ENCODE measurements at places on chromosomes 3 and 15.

GRCh38 chr15:67979281-67979680 is 74.8 kb upstream of the PIAS1 start:
- no peak for DNase-seq

GRCh38 chr3:47890828-47891612 is 88.1 kb downstream of the DHX30 start:
- no peak for DNase-seq

- DNase-seq = no peak
Measured at GRCh38 chr3:49779358-49780079, 6.8 kb downstream of the IP6K1 start.

DNA sequence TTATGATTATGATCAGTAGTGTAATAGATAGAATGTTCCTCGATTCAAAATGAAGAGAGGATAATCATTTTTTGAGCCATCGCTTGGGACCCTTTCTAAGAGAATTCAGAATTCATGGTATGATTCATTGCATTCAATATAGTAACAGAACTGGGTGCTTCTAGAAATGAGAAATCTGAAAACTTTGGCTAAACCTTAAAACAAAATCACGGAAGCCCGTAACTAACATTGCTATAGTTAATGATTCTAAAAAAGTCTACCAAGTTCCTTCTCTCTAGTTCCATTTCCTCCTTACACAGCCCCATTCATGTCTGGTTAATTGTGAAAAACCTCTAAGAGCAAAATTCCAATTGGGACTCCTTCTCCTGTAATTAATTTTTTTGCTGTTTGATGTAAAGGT is 217.1 kb downstream of the GBE1 start:
- DNase-seq = no peak

GRCh38 chr3:159620873-159621272 is 367.8 kb upstream of the IL12A start:
- DNase-seq = peak; percentile 66

GRCh38 chr3:41710646-41711388 is 251.1 kb downstream of the ULK4 start:
- DNase-seq = peak; percentile 86

- DNase-seq = no peak
Measured at GRCh38 chr3:96958856-96959255, 144.5 kb downstream of the EPHA6 start.

DNA sequence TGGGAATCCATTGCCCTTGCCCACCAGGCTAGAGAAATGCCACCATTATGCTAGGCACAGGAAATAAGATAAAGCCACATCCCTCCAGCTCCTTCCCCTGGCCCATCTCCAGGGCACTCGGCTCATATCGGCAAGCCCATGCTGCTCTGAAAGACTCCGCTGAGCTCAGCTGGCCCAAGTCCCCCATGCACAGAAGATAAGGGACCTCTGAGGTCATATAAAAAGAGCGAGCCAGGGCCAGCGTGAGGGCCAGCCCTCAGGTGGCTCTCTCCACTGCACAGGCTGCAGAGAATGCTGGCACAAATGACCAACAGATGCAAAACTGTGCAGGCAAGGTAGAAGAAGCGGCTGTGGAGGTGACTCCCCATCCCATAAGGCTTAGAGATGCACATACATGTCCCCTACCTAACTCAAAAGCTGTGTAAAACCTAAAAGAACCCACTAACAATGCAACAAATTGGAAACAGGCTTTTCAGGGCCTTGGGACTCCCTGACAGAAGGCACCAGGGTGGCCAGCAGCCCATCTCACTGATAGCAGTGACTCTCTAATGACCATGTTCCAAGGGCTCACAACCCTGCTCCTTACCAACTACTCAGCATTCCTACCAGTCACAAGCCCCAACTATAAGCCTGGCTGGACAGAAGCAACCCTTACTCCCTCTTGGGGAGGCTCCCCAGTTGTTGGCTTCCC is 3.0 kb downstream of the RAB6B start:
- no peak for DNase-seq

GRCh38 chr3:196596355-196596754 is 27.9 kb downstream of the FBXO45 start:
- no peak for DNase-seq

DNA sequence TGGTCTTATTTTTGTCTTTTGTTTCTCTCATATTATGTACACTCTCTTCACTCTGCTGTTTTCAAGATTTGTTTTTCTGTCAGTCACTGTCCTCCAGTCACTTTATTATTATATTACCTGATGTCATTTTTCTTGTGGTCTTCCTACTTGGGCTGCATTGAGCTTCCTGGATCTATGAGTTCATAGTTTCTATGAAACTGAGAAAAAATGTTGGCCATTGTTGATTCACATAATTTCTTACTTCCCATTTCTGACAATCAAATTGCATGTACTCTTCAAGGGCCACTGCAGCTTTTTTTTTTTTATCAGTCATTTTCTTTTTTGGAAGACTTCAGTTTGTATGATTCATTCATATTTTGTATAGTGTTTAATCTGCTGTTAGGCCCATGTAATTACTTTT is 1180.6 kb upstream of the GBE1 start:
- DNase-seq = no peak

GRCh38 chr3:62712746-62713145 is 162.5 kb downstream of the CADPS start:
- no peak for DNase-seq

DNA sequence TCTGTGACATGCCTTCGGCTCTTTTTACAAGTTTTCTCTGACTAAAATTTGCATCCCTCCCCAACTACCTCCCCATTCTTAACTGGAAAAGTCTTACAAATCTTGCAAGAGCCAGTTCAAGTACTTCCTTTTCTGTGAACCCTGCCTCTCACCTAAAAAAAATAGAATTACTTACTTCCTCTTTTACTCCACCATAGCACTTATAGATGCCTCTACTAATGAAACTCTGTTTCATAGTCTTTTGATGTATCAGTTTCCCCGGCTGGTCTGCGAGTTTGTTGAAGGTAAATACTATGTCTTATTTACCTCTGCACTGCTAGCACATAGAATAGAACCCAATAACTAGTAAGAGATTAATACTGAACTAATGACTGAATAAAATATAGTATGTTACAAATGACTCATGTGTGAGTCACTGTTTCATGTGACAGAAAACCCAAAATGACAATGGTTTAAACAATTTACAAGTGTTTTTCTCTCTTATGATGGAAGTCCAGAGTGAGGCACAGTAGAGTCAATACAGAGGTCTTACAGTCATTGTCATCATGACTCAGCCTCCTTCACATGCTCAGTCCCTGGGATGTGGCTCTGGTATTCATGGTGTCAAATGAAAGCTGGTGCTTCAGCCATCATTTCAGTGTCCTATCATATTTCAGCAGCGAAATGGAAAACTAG is 393.5 kb downstream of the RSL24D1 start:
- peak; percentile 14 for DNase-seq

DNA sequence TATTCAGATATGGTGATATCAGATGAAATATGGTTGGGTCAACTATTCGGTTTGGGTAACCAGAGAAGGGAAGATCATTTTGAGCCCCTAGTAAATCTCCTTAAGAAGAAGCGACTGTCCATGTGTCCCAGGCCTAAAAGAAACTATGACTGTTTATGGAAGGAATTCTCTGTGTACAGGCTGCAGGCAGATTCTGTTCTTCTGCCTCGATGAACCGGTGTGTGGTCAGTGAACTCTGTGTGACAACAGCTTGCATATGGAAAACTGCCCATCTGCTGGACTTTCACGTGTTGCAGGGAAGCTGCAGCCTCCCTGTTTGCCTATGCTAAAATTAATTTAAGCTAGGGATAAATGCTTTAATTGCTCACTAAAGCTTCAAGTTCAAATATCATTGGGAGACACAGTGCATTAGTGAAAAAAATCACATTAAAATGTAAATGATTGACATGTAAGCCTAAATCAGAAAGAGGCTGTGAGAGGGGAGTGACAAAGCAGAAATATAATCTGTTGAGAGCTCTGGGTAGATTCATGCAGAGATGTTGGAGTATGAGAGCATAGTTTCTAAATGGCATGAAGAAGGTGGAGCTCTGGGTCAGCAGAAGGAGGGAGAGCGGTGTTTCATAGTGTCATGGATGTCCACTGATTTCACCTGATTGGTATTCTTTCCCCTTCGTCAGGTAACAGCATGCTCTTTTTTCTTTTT is 65.4 kb upstream of the PFN2 start:
- no peak for DNase-seq

Measured in ACHN (cell line).